Left cardiac atrium (tissue), 4 donors: ENCODE measurements at places on chromosomes 7 and 10. TPM values are rescaled to one million over a fixed set of nuclear protein-coding genes. Genes with fewer than 3 reads are reported as not detected.

The AP3M1 gene
- total RNA-seq: 26.3 TPM

The JAKMIP3 gene
- total RNA-seq: 0.44 TPM

DNA sequence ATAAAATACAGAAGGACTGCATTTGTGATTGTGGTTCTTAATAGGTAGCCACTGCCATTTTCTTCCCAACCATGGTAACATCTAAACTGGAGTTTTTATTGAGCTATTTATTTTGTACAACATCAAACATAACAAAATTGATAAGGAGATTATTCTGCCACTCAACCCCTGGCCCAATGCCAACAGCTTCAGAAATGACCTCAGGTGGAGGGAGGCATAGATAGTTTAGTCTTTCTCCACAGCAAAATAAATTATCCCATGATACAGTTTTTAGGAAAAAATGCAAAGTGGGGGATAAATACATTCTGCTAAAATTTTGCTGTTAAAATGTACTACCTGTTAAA is 57.6 kb downstream of the LRRTM3 start:
- no peak for DNase-seq

GRCh38 chr10:59823751-59824150 is 70.5 kb upstream of the MRLN start:
- no peak for DNase-seq

- no peak for DNase-seq
Observed at GRCh38 chr7:131241386-131241785, 86.3 kb upstream of the MKLN1 start.
